ENCODE measurements at places on chromosomes 1 and 21.
A peak's percentile ranks its signal among the peaks of the same experiment; 100 is the strongest.

GRCh38 chr1:147287133-147287865 is 44.8 kb downstream of the CHD1L start:
- DNase-seq: no peak

DNA sequence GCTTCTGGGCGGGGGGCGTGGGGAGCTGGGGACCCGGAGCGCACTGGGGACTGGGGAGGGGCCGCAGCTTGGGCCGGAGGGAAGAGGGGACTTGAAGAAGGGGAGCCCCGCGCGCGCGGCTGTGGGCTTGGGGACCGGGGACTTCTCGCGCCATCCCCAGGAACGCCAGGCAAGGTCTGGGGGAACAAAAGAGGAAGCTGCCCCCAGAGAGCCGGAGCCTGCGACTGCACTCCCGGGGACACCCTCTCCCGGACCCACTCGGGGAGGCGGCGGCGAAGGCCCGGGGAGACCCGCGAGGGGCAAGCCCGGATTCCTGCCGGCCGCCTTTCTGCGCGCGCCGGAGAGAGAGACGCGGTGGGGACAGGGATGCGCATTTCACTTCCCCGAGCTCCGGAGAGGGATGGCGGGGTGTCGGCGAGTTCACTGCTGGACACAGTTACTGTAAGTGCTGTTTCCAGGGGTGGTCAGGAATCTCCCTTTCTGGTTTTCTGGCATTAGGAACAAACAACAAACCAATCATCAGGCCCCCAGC is 732 bp downstream of the ABCG1 start:
- no peak for DNase-seq

DNA sequence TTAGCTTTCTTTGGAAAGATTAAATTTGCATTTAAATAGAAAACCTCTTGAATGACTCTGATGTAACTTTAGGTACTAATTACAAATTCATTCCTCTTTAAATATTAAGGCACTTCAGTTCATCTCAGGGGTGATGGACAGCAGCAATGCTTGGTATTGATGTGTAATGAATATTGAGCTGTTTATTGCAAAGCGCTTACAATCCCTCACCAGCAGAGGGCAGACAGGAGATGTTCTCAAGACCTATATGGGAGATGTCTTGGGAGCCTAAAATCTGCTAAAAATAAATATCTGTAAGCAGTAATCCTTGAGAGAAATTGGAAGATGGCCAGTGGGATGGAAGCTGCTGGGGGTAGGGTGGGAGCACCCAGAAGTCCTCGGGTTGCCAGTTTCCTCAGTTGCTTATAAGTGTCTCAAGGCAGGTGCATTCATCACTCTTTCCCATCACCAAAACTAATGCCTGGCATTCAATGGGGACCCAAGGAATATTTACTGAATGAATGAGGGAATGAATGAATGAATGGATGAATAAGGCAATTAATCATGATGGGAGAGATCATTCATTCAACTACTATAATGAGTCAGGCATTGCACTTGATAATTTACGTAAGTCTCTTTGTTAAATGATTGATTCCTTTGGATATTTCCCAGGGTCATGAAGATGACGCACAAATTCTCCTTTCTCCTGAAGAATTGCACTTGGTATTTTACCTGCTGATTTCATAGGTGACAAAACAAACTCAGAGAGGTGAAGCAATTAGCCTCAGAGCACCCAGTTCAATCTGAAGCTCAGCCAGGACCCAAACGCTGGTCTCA is 2.3 kb downstream of the KLHDC8A start:
- DNase-seq: peak; percentile 54

GRCh38 chr1:20699558-20699957 is 18.2 kb downstream of the KIF17 start:
- DNase-seq: no peak

DNA sequence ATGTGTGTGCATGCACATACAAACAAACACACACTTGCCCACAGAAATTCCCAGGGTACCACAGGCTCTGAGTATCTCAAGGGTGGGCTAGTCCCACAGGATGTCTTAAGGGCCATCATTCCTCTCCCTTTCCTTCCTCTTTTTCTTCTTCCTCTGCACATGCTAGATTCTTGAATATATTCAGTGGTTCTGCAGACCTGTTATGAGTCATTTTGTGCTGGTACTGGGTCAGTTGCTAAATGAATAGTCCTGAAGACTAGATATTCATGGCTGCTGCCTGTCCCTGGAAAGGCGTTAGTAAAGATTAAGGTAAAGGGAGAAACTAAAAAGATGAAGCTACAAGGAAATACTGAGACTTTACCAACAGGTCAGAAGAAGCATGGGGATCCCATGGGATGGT is 256.7 kb upstream of the KIAA0040 start:
- DNase-seq: no peak

GRCh38 chr1:2617971-2618470 is 14.8 kb downstream of the MMEL1 start:
- no peak for DNase-seq

DNA sequence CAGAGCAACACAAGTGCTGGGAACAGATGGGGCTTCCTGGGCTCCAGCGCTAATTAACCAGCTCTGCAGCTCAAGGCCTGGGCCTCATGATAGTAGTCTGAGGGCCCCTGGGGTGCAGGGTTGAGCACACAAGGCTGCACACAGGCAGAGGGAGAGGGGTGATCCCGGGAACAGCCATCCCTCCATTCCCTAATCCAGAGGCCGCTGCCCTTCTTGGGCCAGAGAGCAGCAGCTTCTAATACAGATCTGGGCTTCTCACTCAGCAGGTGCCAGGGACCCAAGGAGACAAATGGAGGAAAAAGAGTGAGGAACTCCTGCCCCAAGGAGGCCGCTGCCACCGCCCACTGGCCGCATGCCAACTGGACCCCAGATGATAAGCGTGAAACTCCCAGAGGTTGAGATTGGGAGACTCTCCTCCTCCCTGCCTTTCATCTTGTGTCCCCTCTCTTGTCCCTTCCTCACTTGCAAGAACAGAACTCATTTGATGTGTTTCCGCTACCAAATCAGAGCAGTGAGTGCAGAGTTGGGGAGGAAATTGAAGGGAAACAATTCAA is 58.0 kb upstream of the IFNAR2 start:
- DNase-seq: no peak
